RWPE2 (cell line): ENCODE measurements at places on chromosomes 13 and 19.

GRCh38 chr13:55937180-55937579 lies 1203.5 kb upstream of the PRR20A start:
- no peak for DNase-seq

GRCh38 chr13:109333893-109334651 lies 452.3 kb downstream of the IRS2 start:
- DNase-seq = no peak

DNA sequence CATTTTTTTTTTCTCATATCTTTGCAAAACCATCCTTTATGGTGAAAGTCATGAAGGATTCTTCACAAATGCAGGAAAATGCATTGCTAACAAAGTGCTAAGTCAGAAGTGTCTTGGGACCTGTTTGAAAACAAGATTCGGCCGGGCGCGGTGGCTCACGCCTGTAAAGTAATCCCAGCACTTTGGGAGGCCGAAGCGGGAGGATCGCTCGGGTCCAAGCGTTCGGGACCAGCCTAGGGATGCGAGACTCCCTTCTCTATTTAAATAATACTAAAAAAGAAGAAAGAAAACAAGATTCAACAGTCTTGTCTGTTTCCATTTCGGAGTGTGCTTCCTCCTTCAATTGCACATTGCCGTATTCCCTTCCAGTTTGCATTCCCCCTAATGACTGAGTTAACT lies 819 bp downstream of the EID2B start:
- no peak for DNase-seq

GRCh38 chr19:46713781-46714443 lies 3.0 kb downstream of the PRKD2 start:
- DNase-seq = peak; percentile 96

GRCh38 chr13:61423915-61424314 lies 8.3 kb upstream of the PCDH20 start:
- no peak for DNase-seq

DNA sequence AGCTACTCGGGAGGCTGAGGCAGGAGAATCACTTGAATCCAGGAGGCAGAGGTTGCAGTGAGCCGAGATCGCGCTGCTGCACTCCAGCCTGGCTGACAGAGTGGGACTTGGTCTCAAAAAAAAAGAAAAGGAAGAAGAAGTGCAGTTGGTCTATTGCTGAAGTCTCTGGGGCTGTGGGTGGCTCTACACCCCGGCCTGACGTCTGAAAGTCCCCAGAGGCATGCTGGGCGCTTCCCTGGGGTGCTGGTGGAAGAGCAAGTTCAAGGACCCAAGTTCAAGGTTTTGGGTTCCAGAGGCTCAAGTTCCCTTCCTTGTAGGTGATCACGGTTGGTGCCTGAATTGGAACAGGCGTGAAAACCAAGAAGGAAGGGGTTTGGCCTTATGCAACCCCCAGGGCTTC lies 3.8 kb downstream of the HCN2 start:
- DNase-seq = no peak

- peak; percentile 60 for DNase-seq
These were observed 474 bp upstream of the IFT88 start for GRCh38 chr13:20566468-20566897.

DNA sequence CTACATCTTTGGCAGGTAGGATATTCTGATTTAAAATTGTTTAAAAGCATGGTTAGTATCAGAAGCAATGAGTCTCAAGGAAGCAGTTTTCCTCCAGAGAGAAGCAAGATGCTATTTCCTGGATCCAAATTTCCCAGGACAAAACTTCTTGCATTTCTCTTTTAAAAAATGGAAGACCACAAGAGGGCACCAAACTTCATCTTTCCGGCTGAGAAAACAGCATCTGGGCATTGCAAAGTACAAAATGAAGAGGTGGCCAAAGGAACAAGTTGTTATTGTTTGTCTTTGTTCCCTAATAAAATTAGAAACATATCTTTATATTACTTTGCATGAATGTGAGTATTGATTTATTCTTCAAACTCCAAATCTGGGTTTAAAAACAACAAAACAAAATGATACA lies 60.0 kb upstream of the LRCH1 start:
- DNase-seq = no peak

DNA sequence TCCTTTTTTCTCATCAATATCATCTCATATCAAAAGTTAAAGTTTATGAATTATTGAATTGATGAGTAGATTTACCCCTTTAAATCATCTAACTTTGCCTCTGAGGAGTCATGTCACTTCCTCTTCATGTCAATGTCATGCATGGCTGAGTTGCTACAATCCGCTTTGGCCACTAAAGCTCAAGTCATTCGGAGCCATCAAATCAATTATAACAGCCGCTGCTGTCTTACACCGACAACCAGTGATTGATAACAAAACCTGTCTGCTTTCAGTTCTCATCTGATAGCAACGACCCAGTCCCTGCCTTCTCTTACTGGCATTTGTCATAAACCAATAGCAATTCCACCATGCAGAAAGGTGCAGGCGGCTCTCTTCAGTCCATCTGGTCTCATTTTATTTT lies 429.3 kb downstream of the DIAPH3 start:
- DNase-seq = no peak

GRCh38 chr19:41904118-41904870 lies 21.3 kb downstream of the ARHGEF1 start:
- no peak for DNase-seq

DNA sequence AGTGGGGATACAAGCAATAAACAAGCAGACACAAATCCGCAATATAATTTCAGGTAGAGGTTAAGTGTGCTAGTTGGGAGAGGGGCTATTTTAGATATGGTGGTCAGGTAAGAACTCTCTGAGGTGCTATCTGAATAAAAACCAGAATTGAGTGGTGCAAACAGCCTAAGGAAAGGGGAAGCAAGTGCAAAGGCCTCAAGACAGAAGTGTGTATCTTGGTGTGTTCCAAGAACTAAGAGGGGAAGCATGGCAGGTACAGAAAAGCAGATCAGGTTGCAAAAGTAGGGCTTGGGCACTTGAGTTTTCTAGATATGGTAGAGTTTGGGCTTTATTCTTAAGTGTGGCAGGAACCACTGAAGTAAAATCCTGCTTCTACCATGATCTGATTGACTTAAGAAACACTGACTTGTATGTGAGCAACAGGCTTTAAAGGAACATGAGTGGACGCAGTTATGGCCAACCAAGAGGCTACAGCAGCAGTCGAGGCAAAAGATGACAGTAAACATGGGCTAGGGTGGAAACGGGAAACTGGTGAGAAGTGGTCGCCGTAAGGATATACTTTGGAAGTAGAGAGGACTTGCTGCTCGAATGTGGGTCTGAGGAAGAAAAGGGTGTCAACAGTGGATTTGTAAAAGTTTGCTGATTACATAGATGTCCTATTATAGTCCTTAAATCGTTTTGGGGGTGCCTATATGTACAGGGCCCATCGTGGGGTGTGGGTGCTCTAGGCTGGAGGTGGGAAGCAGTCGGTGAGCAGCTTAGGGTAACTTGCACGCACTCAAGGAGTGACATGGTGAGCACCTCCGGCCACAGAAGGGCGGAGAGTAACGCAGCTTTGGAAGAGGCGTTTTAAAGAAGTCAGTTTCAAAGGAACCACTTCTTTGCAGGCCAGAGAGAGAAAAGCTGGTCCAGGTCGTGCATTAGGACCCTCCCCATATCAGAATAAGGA lies 677 bp downstream of the TGDS start:
- no peak for DNase-seq

DNA sequence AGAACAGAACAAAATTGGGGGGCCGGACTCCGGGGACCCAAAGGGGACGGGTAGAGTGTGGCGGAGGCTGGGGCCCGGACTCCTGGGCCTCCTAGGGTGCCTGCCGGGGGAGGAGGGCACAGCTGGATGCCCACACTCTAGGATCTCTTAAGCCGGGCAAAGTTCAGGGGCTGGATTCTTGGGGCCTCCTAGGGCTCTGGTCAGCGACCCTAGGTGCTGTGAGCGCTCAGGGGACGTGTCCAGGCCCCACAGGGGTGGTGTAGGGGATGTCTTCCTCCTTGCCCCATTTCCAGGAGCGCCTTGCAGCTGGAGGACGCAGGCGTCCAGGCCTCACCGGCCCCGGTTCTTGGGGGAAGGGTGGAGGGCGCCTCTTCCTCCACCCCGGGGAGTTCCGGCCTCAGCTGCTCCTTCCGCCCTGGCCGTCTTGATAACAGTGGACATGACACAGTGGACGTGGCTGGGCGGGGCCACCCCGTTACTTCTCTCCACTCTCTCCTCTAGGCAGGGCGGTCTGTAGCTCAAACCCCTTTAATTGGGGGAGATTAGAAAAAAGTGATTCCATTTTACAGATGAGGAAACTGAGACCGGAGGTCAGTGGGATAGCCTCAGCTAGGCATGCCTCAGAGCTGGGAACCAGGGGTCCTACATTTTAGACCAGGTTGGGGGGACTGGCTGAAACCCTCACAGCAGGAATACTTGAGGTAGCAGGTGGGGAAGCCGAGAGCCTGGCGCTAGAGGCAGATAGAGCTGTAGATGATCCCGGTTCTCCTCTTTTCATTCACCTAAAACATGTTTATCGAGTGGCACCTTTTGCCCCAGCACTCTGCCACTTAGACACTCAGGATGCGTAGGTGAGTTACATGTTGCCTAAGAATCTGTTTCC lies 705 bp downstream of the STXBP2 start:
- no peak for DNase-seq

GRCh38 chr13:89783221-89783755 lies 1564.2 kb upstream of the MIR17HG start:
- DNase-seq = no peak

DNA sequence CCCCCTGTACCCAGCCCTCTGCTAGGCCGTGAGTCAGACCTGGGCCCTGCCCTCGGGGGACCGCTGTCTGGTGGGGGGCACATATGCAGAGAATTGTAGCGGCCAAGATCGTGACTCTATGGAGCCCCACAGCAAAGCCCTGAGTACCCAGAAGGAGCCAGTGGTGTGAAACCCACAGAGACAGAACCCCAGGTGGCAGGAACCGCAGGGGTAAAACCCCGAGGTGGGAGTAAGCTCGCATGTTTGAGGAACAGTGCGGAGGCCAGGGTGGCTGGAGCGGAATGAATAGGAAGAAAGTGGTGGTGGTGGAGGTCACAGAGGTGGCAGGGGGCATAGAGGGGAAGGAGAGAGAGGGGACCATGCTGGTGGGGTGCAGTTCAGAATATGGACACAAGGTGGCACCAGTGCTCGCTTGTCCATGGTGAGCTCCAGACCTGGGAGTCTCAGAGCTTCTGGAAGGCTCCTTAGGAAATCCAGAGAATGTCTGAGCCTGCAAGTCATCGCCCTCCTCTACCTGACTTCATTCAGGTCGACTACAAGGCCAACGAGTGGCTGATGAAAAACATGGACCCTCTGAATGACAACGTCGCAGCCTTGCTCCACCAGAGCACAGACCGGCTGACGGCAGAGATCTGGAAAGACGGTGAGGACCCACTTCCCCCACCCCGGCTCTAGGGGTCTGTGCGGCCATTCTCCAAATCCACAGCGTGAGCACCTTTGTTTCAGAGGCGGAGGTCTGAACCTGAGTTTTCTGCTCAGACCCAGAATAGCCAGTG lies 48.9 kb downstream of the MYH14 start:
- no peak for DNase-seq

GRCh38 chr19:45154064-45154827 lies 6.5 kb downstream of the NKPD1 start:
- DNase-seq = no peak

DNA sequence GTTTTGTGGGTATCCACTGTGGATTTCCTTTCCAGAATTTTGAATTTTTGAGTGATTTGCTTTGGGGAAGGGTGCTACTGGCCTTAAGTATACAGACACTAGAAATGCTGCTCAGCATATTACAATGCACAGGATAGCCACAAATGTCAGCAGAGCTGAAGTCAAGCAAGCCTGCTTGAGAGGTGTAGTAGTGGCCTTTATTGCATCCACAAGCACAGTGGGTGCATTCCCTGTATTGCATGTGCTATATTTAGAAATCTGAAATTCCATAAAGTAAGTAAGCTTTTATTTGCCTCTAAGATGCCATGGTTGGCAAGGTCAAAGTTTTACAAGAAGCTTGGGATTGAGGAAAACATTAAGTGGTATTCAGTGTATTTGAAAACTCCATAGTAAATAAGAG lies 79.5 kb upstream of the ZNF91 start:
- DNase-seq = no peak
